Right kidney (tissue), 9 donors: ENCODE measurements at places on chromosomes 4 and X.

DNA sequence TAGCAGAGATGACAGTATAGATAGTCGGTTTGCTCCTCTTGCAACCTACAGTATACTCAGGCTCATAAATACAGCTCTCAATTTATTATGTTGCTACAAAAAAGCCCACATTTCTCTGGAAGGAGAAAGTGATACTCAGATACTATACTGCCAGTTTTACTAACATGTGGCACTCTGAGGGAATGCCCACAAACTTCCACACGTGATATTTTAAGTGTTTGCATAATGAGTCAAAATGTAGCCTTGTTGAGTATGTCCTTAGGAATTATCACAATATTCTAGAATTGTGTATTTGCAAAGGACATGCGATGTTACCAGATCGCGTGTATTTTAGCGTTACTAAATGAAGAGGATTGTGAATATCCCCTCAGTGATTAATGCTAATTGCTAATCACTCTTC, 929.1 kb downstream of the STIM2 start:
- DNase-seq = no peak

DNA sequence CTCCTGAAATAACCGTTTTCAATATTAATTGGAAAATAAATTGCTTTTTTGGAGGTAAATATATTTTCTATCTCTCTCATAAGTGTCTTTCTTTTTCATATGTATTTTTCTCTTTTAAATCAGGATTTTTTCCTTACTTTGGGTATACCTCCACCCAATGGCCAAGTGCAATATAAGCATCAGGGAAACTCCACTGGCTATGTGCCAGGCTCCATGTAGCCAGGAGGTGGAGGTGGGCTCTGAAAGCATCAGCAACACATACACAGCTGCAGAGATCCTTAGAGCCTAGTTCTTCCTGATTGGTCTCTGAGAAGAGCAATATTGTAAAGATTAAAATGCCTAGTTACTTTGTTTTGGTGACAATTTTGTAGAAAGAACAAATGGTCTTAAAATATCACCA, 3.4 kb downstream of the GABRA2 start:
- peak; percentile 3 for DNase-seq

GRCh38 chrX:105829011-105829410, 6.7 kb downstream of the NRK start:
- no peak for DNase-seq

- no peak for DNase-seq
Observed at GRCh38 chr4:127071443-127071842, 561.3 kb upstream of the INTU start.

GRCh38 chr4:40180356-40180755, 16.5 kb upstream of the RHOH start:
- DNase-seq = no peak

DNA sequence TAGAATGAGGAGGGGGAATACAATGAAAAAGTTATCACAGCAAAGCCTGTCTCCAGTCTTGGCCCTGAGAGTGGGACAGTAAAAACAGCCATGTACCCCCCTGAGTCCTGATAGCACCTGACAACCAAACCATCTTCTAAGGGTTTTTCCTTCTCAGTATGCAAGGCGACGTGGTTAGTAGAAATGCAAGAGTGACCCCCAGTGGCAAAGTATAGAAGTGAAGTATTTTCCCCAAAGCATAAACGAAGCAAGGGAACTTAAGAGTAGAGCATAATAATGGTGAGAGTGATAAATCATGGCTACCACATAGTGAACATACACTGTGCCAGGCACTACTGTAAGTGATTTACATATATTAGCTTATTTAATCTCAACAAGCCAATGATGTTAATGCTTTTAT, 52.8 kb downstream of the FAM47C start:
- peak; percentile 3 for DNase-seq

- no peak for DNase-seq
Observed at GRCh38 chr4:2831611-2832308, 11.9 kb upstream of the ADD1 start.

GRCh38 chrX:43345166-43345565, 310.9 kb upstream of the MAOA start:
- DNase-seq = no peak

- no peak for DNase-seq
Observed at GRCh38 chr4:80073473-80074008, 512 bp upstream of the ANTXR2 start.

GRCh38 chrX:7184816-7185215, 36.9 kb upstream of the PUDP start:
- no peak for DNase-seq

DNA sequence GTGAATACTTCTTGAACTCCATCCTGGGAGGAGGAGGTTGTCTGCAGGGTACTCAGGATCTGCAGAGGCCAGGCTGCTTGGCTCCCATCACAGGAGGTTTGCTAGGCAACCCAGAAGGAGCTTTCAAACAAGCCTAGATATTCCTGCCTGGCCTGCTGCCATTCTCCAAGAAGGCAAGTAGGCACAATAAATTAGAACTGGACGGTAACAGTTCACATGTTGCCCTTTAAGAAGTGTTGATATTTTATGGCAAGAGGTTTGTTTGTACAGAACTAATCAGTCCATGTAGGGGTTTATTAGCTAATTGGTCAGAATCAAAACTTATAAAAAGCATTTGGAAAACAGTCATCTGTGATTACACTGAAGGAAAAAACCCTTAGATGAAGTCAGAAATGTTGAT, 39.3 kb downstream of the SYNPO2 start:
- no peak for DNase-seq

- no peak for DNase-seq
Observed at GRCh38 chr4:96974295-96974694, 1134.4 kb downstream of the PDHA2 start.

- DNase-seq = no peak
Observed at GRCh38 chr4:108384544-108384943, 215.8 kb upstream of the LEF1 start.

DNA sequence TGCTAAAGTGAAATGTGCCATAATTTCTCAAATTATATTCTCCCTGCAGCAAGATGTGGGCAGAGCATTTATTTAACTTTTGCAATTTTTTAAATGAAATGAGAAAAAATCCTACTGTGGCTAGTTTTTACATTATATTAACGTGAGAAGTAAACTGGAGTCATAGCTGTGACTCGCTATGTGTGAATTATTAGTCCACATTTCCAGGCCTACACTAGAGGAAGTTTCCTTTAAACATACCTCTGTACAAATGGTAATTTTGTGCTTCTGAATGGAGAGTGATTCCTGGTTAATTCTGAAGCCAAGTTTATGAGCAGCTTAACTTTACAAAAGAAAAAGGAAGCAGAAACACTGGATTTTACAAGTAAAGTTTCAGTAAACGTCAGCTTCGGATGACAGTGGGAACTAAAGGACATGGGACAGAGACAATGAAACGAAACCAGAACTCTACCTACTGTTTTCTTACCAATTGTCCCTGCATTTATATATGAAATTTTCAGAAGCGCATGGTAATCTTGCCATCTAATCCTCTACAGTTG, 72.4 kb downstream of the FBXO8 start:
- DNase-seq = no peak

DNA sequence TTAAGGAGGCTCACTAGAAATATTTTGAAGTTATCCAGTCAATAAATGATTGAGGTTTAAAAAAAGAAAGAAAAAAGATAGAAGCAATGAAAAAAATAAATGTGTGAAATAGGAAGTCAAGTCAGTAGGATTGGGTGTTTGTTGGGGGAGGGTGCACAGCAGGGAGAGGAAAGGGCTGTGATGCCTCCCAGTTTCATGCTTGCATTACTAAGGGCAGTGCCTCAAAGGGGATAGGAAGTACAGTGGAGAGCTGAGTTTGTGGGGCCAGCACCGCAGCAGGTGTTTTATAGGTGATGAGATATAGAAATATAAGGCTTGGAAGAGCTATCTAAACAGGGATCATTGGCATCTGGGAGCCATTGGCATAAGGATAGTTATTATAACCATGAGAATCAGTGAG, 919.2 kb downstream of the STIM2 start:
- DNase-seq = no peak

GRCh38 chr4:89538886-89539285, 231.3 kb upstream of the GPRIN3 start:
- no peak for DNase-seq

DNA sequence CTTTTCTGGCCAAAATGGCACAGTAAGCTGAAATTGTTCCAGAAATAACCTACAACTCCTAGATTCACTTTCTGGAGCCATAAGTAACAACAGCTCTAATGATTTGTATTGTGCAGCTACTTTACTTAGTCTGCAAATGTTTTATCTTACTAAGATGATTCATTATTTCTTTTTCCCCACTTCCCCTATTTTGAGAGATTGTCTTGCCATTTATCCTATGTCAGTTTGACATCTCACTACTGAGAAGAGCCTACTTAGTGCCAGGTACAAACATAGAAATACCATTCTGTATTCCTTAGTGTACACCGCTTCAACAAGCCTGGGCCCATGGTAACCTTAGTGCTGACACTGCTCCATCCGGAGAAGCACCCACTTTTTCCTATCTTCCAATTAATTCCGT, 13.8 kb upstream of the STK26 start:
- DNase-seq = no peak

DNA sequence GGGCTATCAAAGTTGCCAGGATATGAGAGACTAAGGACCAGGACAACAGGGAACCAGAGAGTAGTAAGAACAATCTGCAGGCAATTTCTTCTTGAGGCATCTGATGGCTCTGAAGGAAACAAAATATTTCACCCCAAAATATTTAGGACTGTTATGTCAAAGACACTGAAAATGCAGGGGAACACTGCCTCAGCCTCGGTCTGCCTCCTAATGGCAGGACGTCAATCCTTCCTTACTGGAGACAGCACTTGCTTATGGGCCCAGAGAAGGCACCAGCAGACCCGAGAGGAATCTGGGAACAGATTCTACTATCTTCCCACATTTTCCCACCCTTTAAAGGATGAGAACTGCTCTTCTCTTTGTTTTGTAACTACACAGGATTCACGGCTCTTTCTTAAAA, 23.3 kb downstream of the RNF150 start:
- no peak for DNase-seq

- no peak for DNase-seq
Observed at GRCh38 chr4:145784036-145784435, 104.1 kb downstream of the C4orf51 start.

DNA sequence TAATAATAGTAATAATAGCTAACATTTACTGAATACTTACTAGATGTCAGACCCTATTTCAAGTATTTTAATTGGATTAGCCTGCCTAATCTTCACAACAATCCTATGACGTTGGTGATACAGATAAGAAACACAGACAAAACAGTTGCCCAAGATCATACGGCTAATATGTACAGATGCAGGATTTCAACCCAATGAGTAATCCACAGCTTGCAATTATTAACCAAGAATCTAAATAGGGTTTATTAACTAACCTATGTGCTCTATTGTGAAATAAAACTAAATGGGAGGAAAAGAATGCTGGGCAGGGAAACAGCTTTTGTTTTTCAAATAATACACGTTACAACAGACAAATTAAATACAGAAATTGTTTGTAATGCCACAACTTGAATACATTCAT, 23.4 kb downstream of the FBXO8 start:
- no peak for DNase-seq

DNA sequence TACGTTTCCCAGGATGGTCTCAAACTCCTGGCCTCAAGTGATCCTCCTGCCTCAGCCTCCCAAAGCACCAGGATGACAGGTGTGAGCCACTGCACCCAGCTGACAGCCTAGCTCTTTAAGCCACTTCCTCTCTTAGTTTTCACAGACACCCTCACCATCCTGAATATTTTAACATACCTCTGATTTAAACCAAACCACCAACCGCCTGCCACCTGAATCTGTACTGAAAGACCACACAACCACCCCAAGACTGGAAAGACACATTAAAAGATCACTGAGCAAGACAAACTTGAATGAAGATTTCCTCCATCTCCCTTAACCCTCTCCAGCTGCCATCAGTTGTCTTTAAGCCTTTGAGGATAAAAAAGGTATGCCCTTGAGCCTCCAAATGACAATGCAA, 110.6 kb downstream of the SH3KBP1 start:
- DNase-seq = no peak
